ENCODE measurements at places on chromosomes 2 and 18.

GRCh38 chr18:57640749-57641148 lies 19.1 kb upstream of the NARS1 start:
- DNase-seq, result no peak
- H3K4me3 ChIP-seq, result no peak overlapping the region
- H3K36me3 ChIP-seq, result no peaks in the 10 kb centered on the region

DNA sequence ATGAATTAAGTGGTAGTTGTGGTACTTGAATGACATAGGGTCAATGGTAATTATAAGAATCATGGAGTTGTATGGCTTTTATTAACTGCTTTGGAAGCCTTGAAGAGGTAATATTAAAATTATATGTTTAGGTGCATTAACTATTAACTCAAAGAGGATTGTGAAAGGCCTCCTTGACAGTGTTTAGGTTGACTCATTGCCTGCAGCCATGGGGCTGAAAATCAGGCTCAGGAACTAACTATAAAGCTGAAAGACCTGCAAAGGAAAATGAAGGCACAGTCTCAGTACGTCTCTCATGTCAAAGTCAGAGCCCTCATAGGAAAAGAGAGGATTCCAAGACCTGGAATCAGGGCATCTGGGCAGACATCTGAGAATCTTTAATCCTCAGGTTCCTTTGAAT lies 31.0 kb downstream of the CACNB4 start:
- no peak for DNase-seq
- H3K27me3 ChIP-seq, result no peaks in the 10 kb centered on the region
- no peak overlapping the region for H3K27ac ChIP-seq
- no peaks in the 10 kb centered on the region for H3K4me1 ChIP-seq
- no peak overlapping the region for H3K4me3 ChIP-seq

GRCh38 chr18:3873211-3873610 lies 423.2 kb downstream of the TGIF1 start:
- no peak overlapping the region for H3K4me3 ChIP-seq
- no peak for DNase-seq
- no peaks in the 10 kb centered on the region for H3K27me3 ChIP-seq
- H3K4me1 ChIP-seq, result peaks cover 2% of the 10 kb centered on the region

DNA sequence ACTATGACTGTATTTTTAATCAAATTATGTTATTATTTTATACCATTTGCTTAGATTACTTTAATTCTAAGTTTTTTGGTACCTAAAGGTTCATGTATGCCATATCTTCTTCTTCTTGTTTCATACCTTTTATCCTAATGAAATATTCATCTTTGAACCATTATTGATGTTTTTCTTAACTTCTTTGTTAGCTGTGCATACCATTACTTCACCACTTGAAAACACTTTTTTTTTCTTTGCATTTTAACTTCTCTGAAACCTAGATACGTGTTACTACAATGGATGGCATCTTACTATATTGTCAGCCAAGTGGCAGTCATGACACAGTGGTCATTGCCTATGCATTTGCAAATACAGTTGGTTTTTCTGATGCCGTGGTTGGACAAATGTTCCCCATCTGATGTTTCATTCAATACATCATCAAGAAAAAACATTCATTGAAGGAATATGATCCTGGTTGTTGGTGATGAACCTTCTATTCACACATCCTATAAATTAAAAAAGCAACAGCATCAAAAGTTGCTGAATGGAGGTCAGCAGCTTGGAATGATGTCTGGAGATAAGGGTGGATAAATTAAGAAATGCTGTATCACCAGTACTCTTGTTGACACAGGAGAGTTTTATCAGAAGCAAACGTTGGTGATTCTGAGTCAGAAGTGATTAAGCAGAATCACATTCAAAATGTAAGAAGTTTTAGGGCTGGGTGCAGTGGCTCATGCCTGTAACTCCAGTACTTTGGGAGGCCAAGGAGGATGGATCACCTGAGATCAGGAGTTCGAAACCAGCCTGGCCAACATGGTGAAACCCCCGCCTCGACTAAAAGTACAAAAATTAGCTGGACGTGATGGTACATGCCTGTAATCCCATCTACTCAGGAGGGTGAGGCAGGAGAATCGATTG lies 7.4 kb downstream of the IL36A start:
- H3K36me3 ChIP-seq, result no peaks in the 10 kb centered on the region
- peak; percentile 23 for DNase-seq
- no peak overlapping the region for H3K4me3 ChIP-seq
- peaks cover 5% of the 10 kb centered on the region for H3K27me3 ChIP-seq
- H3K4me1 ChIP-seq, result no peaks in the 10 kb centered on the region
- no peak overlapping the region for H3K27ac ChIP-seq

GRCh38 chr2:40192864-40193669 lies 258.8 kb downstream of the SLC8A1 start:
- H3K27me3 ChIP-seq, result no peaks in the 10 kb centered on the region
- no peak overlapping the region for H3K4me3 ChIP-seq
- H3K36me3 ChIP-seq, result no peaks in the 10 kb centered on the region
- peaks cover 3% of the 10 kb centered on the region for H3K4me1 ChIP-seq
- no peak for DNase-seq

DNA sequence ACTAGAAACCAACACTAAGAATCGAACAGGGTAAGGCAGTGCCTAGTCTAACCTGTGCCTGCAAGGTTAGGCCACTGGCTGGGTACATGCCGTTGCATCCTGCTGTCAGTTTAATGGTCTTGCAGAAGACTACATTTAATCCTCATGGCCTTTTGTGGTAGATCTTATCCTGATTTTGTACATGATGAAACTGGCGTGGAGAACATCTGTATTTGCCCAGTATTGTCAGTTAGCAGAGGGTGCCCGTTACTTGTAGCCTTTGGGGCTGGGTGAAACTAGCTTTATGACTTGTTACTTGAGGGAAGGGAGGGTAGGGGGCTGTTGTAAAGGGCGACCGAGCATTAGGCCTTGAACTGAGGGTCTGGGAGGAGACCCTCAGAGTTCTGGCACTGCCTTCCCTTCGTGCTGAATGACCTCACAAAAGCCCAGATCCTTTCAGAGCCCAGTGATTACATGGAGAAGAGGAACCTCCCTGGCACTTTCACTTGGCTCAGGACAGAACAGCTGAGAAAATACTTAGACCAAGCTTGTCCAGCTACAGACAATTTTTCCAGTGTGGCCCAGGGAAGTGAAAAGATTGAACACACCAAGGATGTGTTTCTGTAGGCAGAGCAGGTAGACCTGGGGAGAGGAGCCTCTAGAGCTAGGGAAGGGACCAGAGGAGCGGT lies 19.5 kb downstream of the SLC20A1 start:
- H3K4me3 ChIP-seq, result no peak overlapping the region
- H3K27ac ChIP-seq, result no peak overlapping the region
- no peak for DNase-seq
- no peaks in the 10 kb centered on the region for H3K27me3 ChIP-seq

DNA sequence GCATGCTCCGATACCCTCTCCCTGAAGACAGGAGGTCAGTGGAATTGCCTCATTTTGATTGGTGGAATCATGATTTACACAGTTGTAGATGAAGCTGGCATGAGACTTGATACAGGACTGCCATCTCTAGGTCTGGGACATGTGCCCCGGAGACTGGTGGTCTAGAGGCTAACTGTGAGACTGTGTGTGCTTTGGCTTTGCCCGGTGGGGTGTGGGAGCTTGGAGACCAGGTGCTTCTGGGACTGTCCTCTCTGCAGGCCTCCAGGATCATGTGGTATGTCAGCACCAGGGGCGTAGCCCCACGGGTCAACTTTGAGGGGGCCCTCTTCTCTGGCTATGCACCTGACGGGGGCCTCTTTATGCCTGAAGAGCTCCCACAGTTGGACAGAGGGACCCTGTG lies 2.7 kb downstream of the THNSL2 start:
- no peaks in the 10 kb centered on the region for H3K4me1 ChIP-seq
- no peaks in the 10 kb centered on the region for H3K27me3 ChIP-seq
- DNase-seq, result no peak
- H3K36me3 ChIP-seq, result no peaks in the 10 kb centered on the region
- H3K27ac ChIP-seq, result no peak overlapping the region

GRCh38 chr2:53842891-53843290 lies 16.9 kb downstream of the GPR75 start:
- H3K36me3 ChIP-seq, result no peaks in the 10 kb centered on the region
- no peaks in the 10 kb centered on the region for H3K27me3 ChIP-seq
- H3K4me1 ChIP-seq, result no peaks in the 10 kb centered on the region
- no peak overlapping the region for H3K27ac ChIP-seq

GRCh38 chr2:96146153-96146880 lies 1.1 kb upstream of the DUSP2 start:
- no peaks in the 10 kb centered on the region for H3K36me3 ChIP-seq
- no peaks in the 10 kb centered on the region for H3K27me3 ChIP-seq
- peak overlapping the region; percentile 34 for H3K27ac ChIP-seq

DNA sequence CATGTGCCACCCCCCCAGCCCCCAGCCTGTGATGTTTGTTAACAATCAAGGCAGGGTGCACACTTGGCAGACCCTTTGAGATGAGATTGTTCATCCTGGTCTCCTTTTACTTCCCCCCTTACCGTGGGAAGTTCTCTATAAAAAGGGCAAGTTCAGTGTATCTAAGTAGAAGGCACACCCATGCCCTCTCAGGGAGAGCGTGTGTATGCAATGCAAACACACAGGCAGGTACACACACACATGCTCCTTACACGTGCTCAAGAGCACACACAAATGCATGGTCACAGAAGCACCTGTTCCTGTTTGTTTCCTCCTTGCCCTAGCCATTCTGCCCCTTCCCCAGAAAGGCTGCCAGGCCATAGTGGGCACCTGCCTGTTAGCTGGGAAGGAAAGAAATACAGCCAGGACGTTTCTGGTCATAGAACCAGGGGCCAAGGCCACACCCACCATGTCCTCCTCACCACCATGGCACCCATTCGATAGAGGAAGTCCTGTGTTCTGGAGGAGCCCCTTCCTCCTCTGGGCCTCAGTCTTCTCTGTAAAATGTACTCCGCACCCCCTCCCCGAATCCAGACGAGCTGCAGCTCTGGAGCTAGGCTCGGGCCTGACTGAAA lies 3.1 kb downstream of the ATOH8 start:
- H3K4me1 ChIP-seq, result peaks cover 24% of the 10 kb centered on the region
- no peak for DNase-seq
- peaks cover 43% of the 10 kb centered on the region for H3K27me3 ChIP-seq
- H3K4me3 ChIP-seq, result no peak overlapping the region

DNA sequence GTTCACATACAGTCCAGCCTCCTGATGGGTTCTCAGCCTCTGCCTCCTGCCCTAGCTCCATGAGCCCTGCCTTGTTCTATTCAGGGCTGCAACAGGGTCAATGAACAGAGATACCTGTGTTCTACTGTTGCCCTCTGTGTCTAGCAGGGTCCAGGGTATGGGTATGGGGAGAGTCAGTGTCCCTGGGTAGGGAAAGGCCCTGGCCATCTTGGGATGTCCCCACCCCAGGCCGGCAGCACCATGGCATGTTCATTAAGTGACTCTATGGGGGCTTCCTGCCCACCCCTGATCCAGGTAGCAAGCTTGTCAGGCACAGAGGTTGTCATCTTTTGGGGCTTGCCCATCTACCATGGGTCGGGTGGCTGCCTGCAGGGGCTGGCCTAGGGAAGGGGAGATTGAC lies 13.5 kb downstream of the PDE11A start:
- no peaks in the 10 kb centered on the region for H3K36me3 ChIP-seq
- H3K27ac ChIP-seq, result no peak overlapping the region
- H3K4me1 ChIP-seq, result no peaks in the 10 kb centered on the region
- no peak for DNase-seq
- no peaks in the 10 kb centered on the region for H3K27me3 ChIP-seq

DNA sequence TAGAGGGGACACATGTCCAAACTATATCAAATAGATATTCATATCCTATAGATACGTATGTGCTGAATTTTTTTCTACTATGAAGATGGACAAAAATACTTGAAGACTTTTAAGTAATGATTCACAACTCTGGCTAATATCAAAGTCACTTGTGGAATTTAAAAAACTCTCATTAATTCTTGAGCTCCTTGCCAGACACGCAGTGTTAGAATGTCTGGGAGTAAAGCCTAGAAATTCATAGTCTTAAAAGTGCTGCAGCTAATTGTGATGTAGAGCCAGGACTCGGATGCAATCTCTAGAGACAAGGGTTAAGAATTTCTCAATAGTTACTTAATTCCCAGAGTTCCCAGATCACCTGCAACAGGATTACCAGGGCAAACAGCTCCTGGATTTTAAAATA lies 107.4 kb downstream of the ARL6IP6 start:
- H3K4me1 ChIP-seq, result no peaks in the 10 kb centered on the region
- no peak overlapping the region for H3K4me3 ChIP-seq

DNA sequence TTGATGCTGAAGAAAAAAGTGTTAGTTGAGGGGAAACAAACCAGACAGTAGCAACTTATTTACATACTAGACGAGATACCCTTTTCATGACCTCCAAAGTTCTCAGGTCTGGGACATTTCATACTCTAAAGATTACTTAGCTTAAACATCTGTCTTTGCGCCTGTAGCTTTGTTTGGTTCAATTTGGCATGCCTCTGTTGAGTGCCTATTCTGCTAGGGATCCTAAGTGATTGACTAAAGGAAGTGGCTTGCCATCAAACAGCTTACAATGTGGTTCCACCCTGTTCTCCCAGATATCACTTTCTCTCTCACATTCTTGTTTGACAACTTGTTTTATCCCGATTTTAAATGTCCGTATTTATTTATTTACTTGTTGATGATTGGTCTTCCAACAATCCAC lies 488.8 kb downstream of the PARD3B start:
- no peak overlapping the region for H3K4me3 ChIP-seq
- no peaks in the 10 kb centered on the region for H3K36me3 ChIP-seq
- DNase-seq, result no peak

- H3K4me3 ChIP-seq, result peak overlapping the region; percentile 24
- no peaks in the 10 kb centered on the region for H3K36me3 ChIP-seq
- no peaks in the 10 kb centered on the region for H3K27me3 ChIP-seq
Observed at GRCh38 chr2:238289574-238289973, 1.2 kb upstream of the PER2 start.

DNA sequence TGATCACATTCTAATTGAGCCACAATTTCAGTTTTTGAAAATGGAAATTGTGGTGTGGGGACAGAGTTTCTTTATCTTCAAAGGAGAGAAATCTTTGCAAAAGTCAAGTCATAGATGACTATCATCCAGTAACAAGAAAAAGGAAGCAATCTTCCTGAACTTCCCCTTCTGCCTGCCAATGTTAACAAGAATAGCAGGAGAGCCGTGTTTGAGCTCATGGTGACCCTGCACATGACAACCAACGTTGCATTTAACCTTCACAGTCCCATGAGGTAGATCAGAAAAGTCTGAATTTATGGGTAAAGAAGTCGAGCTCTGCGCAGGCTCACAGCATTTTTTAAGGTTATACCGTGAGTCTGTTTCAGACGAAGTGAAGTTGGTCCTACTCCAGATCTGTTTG lies 454.9 kb downstream of the LPIN1 start:
- H3K27ac ChIP-seq, result no peak overlapping the region
- H3K4me3 ChIP-seq, result no peak overlapping the region
- no peak for DNase-seq
- no peaks in the 10 kb centered on the region for H3K4me1 ChIP-seq
- no peaks in the 10 kb centered on the region for H3K27me3 ChIP-seq

DNA sequence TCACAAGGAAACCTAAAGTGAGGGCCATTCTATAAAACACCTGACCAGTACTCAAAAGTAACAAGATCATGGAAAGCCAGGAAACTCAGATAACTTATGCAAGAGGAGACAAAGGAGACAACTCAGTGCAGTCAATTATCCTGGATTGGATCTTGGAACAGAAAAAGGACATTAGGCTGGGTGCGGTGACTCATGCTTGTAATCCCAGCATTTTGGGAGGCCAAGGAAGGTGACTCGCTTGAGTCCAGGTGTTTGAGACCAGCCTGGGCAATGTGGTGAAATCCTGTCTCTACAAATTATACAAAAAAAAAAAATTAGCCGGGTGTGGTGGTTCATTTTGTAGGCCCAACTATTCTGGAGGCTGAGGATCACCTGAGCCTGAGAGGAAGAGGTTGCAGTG lies 424.5 kb upstream of the SPRED2 start:
- no peak overlapping the region for H3K4me3 ChIP-seq
- no peak overlapping the region for H3K27ac ChIP-seq
- DNase-seq, result no peak

GRCh38 chr2:231367178-231367577 lies 28.3 kb upstream of the B3GNT7 start:
- H3K27me3 ChIP-seq, result no peaks in the 10 kb centered on the region
- no peak overlapping the region for H3K4me3 ChIP-seq
